ENCODE measurements at places on chromosomes 1 and 21. TPM values are rescaled to one million over a fixed set of nuclear protein-coding genes. Genes with fewer than 3 reads are reported as not detected.

Gene CFAP107
- total RNA-seq: not detected

Gene KCNA3
- total RNA-seq: 0.22 TPM

Gene PRRX1
- 74.7 TPM for total RNA-seq

Gene WDR64
- not detected for total RNA-seq

Gene HSD3B2
- total RNA-seq: not detected

Gene CFAP126
- not detected for total RNA-seq

Gene OR10J1
- total RNA-seq: not detected

DNA sequence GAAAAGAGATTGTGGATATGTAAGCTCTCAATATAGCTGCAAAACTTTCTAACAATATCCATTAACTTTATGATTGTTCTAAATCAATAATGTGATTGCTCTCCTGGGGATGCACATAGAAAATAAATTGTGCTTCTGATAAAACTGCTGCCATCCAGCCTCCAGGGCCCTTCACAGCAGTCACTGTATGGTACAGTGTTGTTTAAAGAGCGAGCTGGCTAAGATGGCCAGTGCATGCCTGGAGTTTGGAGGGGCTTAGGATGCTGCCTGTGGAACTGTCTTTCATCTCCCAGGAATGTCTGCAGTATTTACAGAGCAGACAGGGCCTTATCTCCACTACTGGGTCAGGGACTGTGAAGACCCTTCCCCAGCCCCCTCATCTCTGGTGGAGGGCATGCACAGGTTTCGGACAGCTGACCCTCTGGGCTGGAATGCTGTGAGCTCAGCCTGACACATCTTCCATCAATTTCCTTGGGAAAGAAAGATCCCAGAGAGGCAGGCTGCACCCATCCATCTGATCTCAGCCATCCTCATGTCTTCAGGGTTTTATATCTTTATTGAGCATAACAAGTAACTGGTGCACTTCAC is 137.0 kb downstream of the PLPP3 start:
- no peak for DNase-seq

DNA sequence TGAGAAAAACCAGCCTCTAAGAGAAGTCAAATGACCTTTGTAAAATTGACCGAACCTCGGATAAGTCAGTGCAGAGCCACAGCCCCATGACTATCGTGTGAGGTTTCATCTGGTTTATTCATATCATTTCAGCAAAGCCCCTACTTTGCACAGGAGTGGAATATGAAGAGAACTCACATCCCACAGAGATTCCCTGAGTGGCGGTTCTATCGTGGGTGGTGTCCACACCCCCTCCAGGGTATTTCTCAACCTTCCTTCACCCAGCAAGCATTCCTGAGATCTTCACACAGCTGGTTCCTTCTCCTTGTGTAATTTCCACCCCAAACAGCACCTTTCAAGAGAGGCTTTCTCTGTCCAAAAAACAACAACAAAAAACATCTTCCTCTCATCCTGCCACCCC is 47.5 kb downstream of the EVA1C start:
- DNase-seq: no peak

DNA sequence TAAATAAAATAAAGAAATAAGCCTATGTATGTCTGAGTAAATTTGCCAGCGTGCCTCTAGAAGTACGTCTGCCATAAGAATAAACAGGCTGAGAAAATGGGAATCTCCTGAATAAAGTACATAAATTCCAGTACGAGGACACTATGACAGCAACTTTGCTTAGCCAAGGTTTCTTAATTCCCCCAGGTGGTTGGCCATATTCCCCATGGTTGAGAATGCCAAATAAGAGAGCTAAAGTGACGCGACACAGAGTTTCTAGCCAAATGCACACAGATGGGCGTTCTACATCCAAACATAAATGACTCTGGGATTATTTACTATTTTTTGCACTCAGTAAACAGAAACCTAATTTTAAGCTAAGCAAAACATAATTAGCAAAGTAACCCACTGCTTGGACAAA is 19.5 kb downstream of the KCNH1 start:
- no peak for DNase-seq

GRCh38 chr1:197980457-197980856 is 63.3 kb downstream of the LHX9 start:
- DNase-seq: no peak

DNA sequence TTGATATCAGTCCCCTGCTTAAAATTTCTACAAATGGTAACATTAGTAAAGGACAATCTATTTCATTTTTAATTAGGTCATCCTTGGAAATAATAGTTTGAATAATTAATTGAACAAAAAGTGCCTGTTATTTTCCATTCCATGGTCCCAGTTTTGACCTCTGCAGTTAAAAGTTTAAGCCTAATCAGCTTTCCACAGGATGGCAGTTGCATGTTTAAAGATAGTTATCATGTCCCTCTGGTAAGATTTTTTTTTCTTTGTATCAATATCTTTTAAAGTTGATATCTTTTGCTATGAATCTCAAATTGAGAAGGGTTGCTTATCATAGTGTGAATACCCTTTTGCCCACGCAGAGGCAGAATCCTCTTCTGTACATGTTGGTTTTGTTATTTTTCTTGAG is 90.4 kb downstream of the HS2ST1 start:
- DNase-seq: no peak

DNA sequence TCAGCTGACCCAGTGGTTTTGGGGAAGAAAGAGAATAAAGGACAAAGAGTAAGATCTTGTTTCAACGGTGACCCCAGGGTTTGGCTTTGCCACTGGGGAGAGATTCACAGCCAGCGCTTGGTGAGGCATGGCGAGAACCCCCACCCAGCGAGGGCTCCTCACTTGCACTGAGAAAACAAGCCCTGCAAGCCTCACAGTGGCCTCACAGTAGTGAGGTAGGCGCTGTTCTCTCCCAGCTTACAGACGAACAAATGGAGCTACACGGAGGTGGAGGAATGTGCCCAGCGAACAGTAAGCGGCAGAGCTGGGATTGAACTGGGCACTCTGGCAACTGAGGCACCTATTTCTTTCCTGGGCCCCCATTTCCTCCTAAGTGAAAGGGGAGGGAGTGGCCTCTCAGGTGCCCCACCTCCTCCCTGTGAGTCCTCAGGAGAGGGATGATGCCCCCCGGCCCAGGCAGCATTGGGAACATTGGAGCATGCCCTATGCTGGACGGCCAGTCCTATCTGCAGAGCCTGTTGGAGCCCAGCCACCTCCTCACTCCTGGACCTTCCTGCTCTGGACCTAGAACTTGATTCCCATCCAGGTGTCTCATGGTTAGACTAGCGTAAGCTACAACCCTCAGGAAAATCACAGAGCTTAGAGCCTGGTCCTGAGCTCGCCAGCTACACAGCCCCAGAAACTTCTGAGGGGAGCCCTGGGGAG is 73.4 kb upstream of the EDN2 start:
- no peak for DNase-seq
